ENCODE measurements at places on chromosomes 4 and X.

DNA sequence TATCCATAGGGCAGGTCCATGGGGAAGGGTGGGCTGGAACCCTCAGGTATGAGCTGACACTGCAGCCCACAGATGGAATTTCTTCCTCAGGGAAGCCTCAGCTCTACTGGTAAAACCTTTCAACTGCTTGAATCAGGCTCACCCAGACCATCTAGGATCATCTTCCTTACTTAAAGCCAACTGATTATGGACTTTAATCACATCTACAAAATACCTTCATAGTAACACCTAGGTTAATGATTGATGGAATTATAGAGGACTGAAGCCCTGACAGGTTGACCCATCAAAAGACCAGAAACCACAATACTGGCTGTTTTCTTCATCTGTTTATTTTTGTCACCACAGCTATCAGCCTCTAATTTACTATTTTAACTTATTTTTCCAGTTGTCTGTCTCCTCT lies 188.9 kb upstream of the BOD1L1 start:
- H3K4me1 ChIP-seq = no peaks in the 10 kb centered on the region
- H3K4me3 ChIP-seq = no peak overlapping the region
- no peaks in the 10 kb centered on the region for H3K36me3 ChIP-seq
- no peak overlapping the region for H3K27ac ChIP-seq
- no peaks in the 10 kb centered on the region for H3K27me3 ChIP-seq

DNA sequence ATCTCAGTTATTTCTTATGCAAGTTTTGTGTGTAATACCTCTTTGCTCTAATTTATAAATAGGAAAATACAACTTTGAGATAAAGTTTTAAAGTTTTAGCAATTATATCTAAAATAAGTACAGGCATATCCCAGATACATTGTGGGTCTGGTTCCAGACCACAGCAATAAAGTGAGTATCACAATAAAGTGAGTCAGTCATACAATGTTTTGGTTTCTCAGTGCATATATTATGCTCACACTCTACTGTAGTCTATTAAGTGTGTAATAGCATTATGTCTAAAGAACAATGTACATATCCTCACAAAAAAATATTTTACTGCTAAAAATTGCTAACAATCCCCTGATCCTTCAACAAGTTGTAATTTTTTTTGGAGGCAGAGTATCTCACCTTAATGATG lies 49.2 kb downstream of the ANAPC10 start:
- no peak overlapping the region for H3K4me3 ChIP-seq
- no peak overlapping the region for H3K27ac ChIP-seq
- no peaks in the 10 kb centered on the region for H3K27me3 ChIP-seq
- DNase-seq = no peak
- H3K4me1 ChIP-seq = peaks cover 3% of the 10 kb centered on the region

GRCh38 chr4:80611678-80611979 lies 276.1 kb downstream of the CFAP299 start:
- no peaks in the 10 kb centered on the region for H3K4me1 ChIP-seq
- H3K27me3 ChIP-seq = no peaks in the 10 kb centered on the region
- H3K4me3 ChIP-seq = no peak overlapping the region
- H3K27ac ChIP-seq = no peak overlapping the region
- no peak for DNase-seq

GRCh38 chr4:73723023-73723422 lies 17.3 kb upstream of the CXCL8 start:
- no peaks in the 10 kb centered on the region for H3K4me1 ChIP-seq
- no peaks in the 10 kb centered on the region for H3K36me3 ChIP-seq
- no peaks in the 10 kb centered on the region for H3K27me3 ChIP-seq
- H3K4me3 ChIP-seq = no peak overlapping the region
- no peak for DNase-seq

- no peak overlapping the region for H3K27ac ChIP-seq
- H3K4me1 ChIP-seq = no peaks in the 10 kb centered on the region
- no peak overlapping the region for H3K4me3 ChIP-seq
- H3K36me3 ChIP-seq = no peaks in the 10 kb centered on the region
- no peak for DNase-seq
- H3K27me3 ChIP-seq = no peaks in the 10 kb centered on the region
These were observed 9.8 kb downstream of the SPP1 start for GRCh38 chr4:87985097-87985886.

DNA sequence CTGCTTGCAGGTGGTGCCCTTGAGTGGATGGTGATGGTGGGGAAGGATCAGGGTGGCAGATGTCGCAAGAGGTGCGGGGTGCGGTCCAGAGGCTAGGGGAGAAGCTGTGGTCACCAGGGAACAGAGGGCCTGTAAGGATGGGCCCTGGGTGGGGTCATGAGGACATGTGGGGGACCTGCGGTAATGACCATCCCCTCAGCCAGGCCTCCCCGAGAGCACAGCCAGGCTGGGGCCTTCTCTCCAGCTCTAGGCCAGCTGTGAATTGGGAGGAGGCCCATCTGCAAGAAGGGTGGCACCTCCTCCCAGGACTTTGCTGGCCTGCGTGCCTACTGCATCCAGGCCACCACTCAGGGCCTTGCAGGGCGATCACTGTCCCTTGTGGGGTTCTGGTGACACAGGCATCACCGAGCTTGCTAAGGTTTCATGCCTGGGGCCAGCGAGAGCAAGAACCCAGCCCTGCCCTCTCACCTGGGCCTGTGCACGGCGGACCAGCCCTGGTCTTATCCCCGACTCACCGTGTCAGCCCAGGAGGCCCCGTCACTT lies 34.1 kb upstream of the MXD4 start:
- H3K27me3 ChIP-seq = peaks cover 45% of the 10 kb centered on the region
- H3K4me1 ChIP-seq = no peaks in the 10 kb centered on the region
- no peaks in the 10 kb centered on the region for H3K36me3 ChIP-seq
- H3K27ac ChIP-seq = no peak overlapping the region

DNA sequence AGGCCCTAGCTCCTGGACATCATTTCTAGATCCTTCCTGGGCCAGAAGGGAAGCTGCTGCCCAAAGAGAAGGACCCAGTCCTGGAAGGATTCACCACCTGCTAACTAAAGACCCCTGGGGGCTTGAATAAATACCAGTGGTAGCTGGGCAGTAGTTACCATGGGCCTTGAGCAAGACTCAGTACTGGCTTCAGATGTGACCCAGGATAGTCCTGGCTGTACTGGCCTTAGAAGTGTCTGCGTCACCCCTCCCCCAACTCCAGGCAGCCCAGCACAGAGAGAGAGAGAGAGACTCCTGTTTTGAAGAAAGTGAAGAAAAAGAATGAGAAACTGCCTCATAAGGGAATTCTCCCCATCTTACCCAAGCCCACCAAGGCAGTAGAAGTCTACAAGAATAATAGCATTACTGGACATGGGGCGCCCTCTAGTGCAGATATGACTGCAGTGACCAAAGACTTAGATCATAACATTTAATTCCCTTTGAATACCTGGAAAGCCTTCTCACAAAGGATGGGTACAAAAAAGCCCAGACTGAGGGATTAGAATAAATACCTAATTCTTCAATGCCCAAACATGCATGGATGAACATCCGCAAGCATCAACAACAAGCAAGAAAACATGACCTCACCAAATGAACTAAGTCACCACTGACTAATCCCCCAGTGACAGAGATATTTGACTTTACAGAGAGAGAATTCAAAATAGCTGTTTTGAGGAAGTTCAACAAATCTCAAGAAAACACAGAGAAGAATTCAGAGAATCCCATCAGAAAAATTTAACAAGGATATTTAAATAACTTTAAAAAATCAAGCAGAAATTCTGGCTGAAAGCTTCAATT lies 171.8 kb downstream of the HNRNPD start:
- H3K4me1 ChIP-seq = no peaks in the 10 kb centered on the region
- DNase-seq = peak; percentile 56
- no peaks in the 10 kb centered on the region for H3K36me3 ChIP-seq
- H3K27ac ChIP-seq = no peak overlapping the region

DNA sequence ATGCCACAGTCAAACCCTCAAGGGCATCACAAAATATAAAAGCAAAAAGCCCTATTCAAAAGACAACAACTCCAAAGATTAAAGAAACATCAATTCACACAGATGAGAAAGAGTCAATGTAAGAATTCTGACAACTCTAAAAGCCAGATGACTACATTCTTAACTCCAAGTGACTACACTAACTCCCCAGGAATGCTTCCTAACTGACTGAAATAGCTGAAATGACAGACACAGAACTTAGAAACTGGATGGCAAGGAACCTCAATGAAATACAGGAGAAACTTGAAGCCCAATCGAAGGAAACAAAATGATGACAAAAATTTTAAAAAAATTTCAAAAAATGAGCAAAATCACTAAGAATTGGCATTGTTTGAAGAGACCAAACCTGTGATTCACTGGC lies 1047.6 kb upstream of the PCDH10 start:
- no peak overlapping the region for H3K27ac ChIP-seq
- DNase-seq = no peak
- H3K27me3 ChIP-seq = no peaks in the 10 kb centered on the region
- no peaks in the 10 kb centered on the region for H3K4me1 ChIP-seq

DNA sequence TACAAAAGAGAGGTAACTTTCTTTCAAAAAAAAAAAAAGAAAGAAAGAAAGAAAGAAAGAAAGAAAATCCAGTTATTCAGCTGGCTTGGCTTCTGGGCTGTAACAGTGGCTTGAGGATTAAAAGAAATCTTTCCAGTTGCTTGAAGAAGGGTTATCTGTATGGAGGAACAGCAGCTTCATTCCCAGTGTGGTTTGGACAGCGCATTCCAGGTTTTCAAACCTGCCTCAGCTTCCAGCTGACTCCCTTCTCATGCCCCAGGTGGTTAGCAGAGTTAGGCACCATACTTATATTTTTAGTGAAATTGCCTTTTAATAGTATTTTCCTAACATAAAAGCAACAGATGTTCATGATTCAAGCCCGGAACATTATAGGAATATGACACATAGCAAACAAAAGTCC lies 48.6 kb downstream of the TMEM164 start:
- no peaks in the 10 kb centered on the region for H3K27me3 ChIP-seq
- DNase-seq = no peak
- no peak overlapping the region for H3K27ac ChIP-seq
- H3K4me3 ChIP-seq = no peak overlapping the region

DNA sequence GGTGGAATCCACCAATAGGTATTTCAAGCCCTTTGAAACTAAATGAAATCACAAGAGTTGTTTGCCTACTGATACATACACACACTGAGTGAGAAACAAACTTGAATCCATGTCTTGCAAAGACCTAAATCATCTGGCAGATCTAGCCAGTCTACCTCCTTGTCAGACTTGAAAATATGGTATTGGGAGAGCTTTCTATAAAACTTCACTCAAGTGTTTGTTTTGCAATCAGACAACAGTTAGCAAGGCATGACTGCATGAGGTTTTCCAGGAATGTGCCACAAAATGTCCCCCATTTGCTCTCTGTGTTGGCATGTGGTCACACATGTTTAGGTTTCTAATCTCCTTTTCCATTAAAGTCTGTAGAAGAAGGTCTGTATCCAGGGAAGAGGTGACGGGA lies 52.4 kb downstream of the MAP3K15 start:
- H3K36me3 ChIP-seq = no peaks in the 10 kb centered on the region
- no peak for DNase-seq
- H3K27me3 ChIP-seq = no peaks in the 10 kb centered on the region
- no peaks in the 10 kb centered on the region for H3K4me1 ChIP-seq
- H3K27ac ChIP-seq = no peak overlapping the region

GRCh38 chr4:146049802-146050201 lies 111.2 kb upstream of the ZNF827 start:
- H3K27me3 ChIP-seq = no peaks in the 10 kb centered on the region
- no peak overlapping the region for H3K27ac ChIP-seq
- H3K4me1 ChIP-seq = no peaks in the 10 kb centered on the region

- H3K36me3 ChIP-seq = no peaks in the 10 kb centered on the region
- no peak overlapping the region for H3K4me3 ChIP-seq
- no peak overlapping the region for H3K27ac ChIP-seq
- H3K27me3 ChIP-seq = peaks cover 2% of the 10 kb centered on the region
- DNase-seq = no peak
These were observed 53.0 kb downstream of the TMEM154 start for GRCh38 chr4:152626790-152627189.

GRCh38 chrX:38881727-38882126 lies 80.5 kb downstream of the MID1IP1 start:
- no peak overlapping the region for H3K4me3 ChIP-seq
- H3K27ac ChIP-seq = no peak overlapping the region
- no peaks in the 10 kb centered on the region for H3K4me1 ChIP-seq
- H3K27me3 ChIP-seq = no peaks in the 10 kb centered on the region

GRCh38 chr4:3352941-3353594 lies 60.2 kb downstream of the RGS12 start:
- no peak overlapping the region for H3K27ac ChIP-seq
- no peaks in the 10 kb centered on the region for H3K36me3 ChIP-seq
- no peak for DNase-seq
- H3K4me3 ChIP-seq = no peak overlapping the region

DNA sequence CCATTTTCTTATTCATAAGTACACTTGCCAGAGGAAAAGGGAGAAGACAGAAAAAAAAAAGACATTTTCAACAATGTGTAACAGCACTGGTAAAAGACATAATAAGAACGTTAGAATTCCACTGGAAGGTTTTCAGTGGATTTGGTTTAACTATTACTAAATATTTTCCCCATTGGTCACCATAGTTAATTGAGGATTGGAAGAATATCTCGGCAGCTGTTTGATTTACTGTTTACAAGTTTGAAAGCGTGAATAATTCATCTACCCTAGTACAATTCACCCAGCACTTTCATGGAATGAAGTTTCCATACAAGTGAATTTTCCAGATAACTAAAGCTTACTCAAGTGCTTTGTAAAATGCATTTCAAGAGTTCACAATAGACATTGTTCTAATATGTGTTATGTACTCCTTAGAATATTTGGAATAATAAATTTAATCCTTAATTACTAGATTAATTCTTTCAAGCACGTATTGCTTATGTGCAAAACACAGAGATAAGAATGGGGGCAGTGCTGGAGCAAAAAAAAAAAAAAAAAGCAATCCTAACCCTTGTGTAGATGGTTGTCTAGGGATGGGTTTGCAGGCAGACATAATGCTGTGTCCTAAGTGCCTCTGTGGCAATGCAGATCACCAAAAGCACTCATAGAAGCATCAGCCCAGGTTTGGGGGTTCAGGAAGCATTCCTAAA lies 57.1 kb downstream of the ENPEP start:
- H3K36me3 ChIP-seq = no peaks in the 10 kb centered on the region
- H3K4me3 ChIP-seq = no peak overlapping the region
- H3K27ac ChIP-seq = no peak overlapping the region
- DNase-seq = no peak
- no peaks in the 10 kb centered on the region for H3K27me3 ChIP-seq

Measured in neuronal stem cell (in vitro differentiated cells).